Activated T-cell treated with anti-CD3 and anti-CD28 coated beads for 24 hours (primary cell): ENCODE measurements at places on chromosomes 13 and 19.

GRCh38 chr19:19106056-19106551 is 32.2 kb downstream of the TMEM161A start:
- no peak for DNase-seq

DNA sequence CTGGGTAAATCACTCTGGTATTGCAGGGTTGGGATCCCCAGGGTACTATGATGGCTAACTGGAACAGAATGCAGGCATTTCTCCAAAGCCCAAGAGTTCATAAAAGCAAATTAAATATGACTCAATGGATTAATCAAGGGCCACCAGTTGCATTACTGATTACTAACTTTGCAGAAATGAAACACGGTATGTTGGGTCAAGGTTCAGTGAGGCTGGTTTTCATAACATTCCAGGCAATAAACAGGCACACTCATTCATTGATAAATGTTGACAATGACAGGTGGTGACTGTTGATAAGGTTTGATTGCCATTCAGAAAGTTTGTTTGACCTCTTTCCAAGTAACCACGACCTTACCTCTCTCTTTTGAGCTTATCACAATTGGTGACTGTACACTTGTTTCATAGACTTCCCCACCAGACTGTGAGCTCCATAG is 506 bp upstream of the AP1M1 start:
- no peak for DNase-seq

GRCh38 chr13:112065521-112065866 is 1.5 kb upstream of the SOX1 start:
- DNase-seq: no peak

GRCh38 chr19:50322931-50323781 is 6.0 kb downstream of the KCNC3 start:
- no peak for DNase-seq

GRCh38 chr13:35881360-35881759 is 249.8 kb downstream of the DCLK1 start:
- no peak for DNase-seq

GRCh38 chr13:77749344-77749880 is 51.9 kb downstream of the SLAIN1 start:
- DNase-seq: no peak

DNA sequence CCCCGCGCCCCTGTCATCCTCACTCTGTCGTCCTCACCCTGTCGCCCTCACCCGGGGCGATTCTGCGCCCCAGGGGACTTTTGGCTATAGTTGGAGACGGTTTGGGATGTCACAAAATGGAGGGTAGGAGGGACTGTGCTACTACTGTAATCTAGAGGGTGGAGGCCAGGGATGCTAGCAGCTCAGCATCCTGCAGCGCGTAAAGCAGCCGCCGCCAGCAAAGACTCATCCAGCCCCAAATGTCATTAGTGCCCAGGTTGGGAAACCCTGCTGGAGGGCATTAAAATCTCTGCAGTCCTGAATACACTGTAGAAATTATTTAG is 362 bp downstream of the ZNF557 start:
- no peak for DNase-seq

DNA sequence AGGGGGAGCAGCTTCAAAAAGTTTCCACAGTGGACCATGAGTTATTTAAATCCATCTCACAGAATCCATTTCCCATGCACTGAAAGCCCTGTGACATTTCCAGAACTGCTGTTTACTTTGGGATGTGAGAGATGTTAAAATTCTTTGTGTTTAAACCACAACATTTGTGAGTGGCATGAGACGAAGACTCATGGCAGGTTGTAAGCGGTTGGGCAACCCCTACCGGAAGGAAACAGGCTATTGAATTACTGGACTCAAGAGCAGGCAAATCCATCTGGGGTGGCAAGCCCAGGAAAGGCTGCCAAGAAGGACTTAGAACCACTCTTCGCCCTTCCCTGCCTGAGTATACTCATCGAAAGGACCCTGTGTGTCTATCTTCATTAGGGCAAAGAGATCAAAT is 22.3 kb upstream of the CLDN10 start:
- DNase-seq: no peak

- DNase-seq: no peak
Observed at GRCh38 chr13:52599037-52599847, 43.0 kb upstream of the HNRNPA1L2 start.

GRCh38 chr13:60431108-60431700 is 34.2 kb downstream of the TDRD3 start:
- DNase-seq: no peak

DNA sequence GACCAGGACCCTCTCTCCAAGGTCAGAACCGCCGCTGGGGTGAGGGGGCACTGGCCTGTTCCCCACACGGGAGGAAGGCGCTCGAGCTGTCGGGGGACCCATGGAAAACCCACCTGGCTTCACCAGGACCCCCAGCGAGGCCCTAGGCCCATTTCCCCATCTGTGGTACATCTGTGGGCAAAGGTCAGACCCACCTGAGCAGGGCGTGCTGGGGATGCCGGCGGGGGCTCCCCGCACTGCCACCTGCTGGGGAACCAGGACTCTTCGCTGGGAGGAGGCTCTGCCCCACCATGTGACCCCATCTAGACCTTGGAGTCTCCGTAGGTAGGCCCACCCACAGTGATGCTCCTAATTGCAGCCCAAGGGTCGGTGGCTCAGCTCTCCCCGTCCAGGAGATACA is 511 bp downstream of the WDR88 start:
- DNase-seq: no peak

DNA sequence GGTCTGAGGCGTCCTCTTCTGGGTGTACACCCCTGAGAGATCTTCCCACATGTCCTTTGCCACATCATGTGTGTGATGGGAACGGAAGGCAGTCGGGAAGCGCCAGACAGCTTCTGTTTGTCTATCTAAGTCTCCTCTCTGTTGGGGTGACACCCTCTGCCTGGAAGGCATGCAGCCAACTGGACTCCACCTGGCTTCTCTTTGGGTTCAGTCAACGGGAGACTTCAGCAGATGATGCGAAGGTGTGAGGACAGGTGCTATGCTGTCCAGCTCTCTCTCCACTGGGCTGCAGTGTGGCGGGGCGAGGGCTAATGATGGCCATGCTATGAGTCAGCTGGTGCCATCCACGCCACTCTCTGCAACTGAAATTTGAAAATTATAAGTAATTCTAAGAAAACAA is 14.3 kb upstream of the SBK3 start:
- no peak for DNase-seq

DNA sequence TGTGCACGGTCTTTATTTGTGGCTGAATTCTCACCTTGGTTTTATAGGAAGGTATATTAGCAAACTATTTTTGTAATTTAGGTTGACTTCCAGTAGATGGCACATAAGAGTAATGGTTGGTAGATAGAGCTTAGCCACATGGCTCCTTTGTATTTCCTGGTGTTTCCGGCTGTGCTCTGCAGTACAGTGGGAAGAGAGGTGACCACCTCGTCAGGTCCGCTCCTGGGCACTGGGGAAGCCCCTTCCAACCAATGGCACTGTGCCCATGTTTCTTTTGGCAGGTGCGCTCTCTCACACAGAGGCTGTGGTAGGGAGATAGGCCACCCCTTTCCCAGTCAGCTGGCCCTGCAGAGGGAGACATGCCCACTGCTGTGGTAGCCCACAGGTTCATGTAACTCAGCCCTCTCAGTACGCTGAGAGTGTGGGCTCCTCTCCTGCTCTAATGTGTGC is 74.3 kb upstream of the ATP12A start:
- DNase-seq: no peak

DNA sequence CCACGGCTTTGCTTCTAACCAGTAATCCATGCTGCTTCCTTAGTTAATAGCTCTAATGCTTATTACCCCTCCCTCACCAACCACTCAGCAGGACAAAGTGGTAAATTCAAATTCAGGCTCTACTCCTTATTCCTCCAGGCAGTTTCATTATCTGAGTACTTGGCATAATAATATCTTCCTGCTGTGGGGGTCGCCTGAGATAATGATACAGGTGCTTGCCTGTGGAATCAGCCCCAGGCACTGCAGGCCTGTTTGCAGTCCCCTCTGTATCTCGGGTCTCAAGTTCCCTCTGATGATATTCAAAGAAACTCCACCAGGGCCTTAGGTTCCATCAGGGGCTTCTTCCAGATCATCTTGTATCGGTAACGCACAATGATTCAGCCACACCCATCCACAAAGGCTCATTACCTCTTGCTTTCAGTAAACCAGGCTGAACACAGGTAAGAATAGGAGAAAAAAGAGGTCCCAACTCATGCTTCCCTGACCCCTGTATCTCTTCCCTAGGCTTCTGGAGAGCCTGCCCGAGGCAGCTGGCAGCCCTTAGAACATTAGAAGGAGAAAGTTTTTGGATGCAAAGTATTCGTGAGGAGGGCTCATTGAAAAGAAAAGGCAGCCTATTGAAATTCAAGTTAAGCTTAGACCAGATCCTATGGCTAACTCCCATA is 14.3 kb upstream of the FOXO1 start:
- DNase-seq: no peak

- no peak for DNase-seq
Observed at GRCh38 chr13:94776300-94776699, 64.0 kb upstream of the SOX21 start.

GRCh38 chr13:36068991-36069390 is 62.2 kb downstream of the DCLK1 start:
- no peak for DNase-seq

DNA sequence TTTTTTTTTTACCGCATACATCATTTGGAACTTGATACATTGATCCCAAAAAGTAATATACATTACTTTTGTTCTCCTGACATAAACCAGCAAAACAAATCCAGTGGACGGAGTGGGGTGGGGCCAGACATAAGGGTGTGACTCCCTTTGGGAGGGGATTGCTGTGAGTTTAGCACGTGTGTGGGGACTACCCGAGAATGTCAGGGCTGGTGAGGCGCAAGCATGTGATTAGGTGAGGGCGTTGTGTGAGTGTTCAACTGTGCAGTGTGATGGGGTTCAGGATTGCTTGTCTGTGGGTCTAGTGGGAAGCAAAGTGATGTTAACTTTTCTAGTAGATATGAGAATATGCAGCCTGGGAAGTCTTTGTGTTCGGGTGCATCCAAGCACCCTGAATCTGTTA is 468.0 kb downstream of the TSHZ3 start:
- DNase-seq: no peak

- DNase-seq: no peak
Observed at GRCh38 chr19:17393002-17393401, 994 bp downstream of the CCDC194 start.

- no peak for DNase-seq
Observed at GRCh38 chr19:9721861-9722260, 46.7 kb downstream of the ZNF846 start.

DNA sequence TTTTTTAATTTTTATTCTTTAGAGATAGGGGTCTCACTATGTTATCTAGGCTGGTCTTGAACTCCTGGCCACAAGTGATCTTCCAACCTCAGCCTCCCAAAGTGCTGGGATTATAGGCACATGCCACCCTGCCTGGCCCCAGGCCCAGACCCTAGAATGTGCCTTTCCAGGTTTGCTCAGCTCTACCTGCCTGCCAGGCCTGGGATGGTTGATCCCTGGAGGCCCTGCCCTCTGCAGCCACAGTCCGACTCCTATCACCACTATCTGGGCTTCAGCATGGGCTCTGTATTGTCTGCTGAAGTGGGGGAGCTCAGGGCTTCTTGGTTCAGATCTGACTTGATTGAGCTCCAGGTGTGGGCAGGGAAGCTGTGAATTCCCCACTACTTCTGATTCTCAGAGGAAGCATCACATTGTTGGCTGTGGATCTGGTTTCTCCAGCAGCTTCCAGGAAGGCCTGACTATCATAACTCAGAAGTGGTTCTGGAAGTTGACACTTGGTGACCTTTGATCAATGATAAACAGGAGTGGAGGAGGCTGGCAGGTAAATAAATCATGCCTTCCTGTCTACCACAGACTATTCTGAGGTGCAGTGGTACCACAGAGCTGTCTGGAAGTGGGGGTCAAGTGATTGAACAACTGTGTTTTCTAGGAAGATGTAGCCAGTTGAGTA is 71.9 kb downstream of the OLFM4 start:
- no peak for DNase-seq

GRCh38 chr19:30659638-30660037 is 287.5 kb downstream of the ZNF536 start:
- DNase-seq: no peak

DNA sequence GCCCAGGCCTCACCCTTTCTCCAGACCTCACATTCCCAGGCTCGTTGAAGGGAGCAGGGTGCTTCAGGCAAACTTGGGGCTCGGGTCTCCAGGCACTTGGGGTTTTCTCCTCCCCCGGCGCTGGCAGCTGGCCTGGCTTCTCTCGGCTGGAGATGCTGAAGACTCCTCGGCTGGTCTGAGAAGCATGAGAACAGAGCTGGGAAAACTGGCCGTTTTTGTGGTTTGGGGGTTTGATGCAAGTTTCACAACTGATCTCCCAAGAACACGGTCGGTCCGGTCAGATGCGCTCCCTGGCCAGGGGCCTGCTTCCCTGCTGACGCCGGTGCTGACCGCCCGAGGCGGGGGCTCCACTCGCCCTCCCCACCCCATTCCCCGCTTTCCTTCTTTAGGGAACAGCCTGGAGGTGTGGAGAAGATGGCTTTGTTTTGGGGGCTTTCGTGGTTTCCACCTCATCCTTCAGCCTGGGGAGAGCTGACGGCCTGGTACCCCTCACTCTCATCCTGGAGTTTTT is 35.3 kb downstream of the CEBPA start:
- DNase-seq: no peak

DNA sequence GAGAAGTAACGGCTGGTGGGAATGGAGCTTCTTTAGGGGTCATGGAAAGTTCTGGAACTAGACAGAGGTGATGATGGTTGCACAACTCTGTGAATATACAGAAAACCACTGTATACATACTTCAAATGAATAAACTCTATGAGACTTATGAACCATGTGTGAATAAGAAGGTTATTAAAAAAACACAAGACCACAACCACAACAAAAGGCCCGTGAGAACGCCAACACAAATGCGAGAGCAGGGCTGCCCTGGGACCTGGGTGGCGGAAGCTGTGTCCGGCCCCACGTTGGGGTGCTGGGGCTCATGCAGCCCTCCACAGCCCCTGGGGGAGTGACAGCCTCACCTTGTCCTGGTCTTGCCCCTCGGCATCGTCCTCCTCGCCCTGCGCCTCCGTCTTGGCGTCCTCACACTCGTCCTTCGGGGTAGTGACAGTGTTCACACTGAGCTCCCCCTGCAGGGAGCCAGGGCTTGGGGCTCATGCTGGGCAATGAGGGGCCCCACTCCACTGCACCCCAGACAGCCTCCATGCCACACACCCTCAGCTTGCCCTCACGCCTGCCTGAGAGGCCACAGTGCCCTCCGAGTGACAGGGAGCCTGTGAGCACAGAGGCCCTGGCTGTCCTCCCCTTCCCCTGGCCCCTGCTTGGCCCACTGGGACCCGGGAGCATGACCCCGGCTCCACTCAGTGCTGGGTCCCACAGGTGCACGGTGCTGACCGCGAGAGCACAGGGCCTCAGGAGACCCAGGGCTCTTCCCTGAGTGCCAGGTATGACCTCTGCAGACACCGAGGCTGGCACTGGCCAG is 16.0 kb downstream of the IZUMO4 start:
- DNase-seq: no peak

- no peak for DNase-seq
Observed at GRCh38 chr19:48877855-48878195, 5.6 kb downstream of the PPP1R15A start.
